ENCODE measurements at places on chromosomes 7 and 10.

- no peak for DNase-seq
Observed at GRCh38 chr10:77077316-77077945, 560.2 kb downstream of the KCNMA1 start.

GRCh38 chr10:91996266-91996665, 72.7 kb downstream of the BTAF1 start:
- DNase-seq, result no peak

DNA sequence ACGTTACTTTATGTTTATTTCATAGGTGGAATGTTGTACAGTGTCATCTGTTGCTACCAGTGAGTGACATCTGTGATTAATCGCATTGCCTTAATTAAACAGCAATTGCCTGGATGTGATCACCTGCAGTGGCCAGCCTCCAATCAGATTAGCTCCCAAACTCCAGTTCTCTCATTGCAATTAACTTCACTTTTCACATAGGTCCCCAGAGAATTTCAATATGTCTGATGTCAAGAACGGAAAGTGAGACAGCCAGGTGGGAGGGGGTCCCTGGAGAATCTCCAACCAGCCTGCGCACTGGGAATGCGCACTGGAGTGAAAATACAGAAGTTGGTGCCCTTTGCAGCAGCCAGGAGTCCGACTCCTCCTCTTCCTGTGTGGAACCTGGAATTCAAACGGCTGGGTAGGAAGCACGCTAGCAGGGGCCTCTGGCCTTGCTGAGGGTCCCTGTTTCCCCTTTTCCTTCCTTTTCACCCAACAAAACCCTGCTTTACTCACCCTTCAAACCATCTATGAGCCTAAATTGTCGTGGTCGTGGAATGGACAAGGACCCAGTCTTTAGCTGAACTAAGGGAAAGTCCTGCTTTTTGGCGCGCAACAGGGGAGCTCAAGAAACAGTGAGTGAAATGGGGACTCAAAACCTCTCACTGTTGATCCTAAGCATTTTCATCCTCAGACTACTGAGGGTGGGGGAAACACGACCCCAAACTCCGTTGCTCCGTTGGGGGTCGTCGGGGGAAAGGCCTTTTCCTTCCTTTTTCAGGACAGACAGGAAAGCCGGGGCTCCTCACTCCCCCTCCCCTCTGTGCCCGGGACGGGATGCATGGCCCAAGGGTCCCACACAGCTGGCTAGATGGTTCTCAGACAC, 1355.5 kb upstream of the LRRTM3 start:
- DNase-seq, result no peak

- no peak for DNase-seq
Observed at GRCh38 chr7:158166386-158167340, 421.0 kb downstream of the PTPRN2 start.

DNA sequence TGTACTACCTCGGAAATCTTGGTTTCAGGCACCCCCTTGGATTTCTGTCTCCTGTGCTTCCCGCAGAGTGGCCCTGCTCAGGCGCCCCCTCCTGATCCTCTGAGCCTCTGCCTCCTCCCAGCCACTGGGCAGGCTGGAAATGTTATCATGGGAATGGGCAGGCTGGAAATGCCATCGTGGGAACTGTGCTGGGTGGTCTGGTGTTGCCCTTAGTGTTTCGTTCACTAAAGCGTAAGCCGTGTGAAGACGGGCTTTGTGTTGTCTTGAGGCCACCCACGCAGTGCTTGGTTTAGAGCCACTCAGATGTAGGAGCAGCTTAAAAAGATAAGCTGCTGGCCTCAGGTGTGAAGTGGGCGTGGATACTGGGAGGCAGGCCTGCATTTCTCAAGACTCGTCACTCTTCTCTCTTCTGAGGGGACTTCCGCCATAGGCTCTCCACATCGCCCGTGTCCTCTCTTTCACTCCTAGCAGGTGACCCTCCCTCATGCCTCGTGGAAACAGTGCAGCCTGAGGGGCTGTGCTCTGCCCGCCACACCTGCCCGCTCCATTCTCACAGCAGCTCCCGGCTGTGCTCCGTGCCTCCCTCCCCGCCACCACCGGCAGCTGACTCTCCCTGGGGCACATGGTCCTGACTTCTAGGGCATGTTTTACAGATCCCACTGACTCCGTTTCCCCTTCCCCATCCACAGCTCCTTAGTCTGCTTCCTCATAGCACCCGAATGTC, 28.5 kb downstream of the PPP2R2D start:
- DNase-seq, result no peak

DNA sequence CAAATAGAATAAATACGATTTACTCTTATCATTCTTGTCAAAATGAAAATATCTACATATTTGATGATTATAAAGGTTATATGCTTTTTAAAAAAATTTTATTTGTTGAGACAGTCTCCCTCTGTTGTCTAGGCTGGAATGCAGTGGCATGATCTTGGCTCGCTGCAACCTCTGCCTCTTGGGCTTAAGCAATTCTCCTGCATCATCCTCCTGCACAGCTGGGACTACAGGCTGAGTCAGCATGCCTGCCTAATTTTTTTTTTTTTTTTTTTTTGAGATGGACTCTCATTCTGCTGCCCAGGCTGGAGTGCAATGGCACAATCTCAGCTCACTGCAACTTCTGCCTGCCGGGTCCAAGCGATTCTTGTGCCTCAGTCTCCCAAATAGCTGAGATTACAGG, 48.9 kb downstream of the PUS7 start:
- DNase-seq, result no peak

DNA sequence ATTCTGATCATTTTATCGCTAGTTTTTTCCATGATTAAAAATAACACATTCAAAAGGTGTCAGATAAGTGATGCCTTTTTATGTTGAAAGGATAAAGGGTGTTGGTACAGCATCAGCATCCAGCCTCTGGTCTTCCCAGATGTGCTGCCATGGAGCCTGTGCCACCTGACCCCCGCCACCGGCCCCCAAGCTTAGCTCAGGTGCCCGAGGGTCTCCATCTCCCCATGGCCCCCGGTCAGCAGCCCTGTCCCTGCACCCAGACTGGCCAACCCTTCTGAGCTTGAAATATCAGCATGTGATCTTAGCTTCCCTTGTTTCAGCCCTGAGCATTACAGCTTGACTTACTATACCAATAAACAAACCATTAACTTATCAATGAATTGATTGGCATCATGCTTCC, 24.6 kb downstream of the PFKP start:
- DNase-seq, result no peak

- no peak for DNase-seq
Observed at GRCh38 chr7:120877701-120878100, 19.8 kb upstream of the TSPAN12 start.

DNA sequence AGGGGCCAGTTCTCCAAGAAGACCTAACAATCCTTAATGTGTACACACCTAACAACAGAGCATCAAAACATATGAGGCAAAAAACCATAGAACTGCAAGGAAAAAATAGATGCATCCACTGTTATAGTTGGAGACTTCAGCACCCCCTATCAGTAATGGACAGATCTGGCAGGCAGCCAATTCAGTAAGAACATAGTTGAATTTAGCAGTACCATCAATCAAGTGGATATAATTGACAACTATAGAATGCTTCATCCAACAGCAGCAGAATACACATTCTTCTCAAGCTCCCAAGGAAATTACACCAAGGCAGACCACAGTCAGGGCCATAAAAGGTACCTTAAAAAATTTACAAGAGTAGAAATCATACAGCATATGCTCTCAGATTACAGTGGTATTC, 42.2 kb downstream of the POLL start:
- DNase-seq, result no peak

DNA sequence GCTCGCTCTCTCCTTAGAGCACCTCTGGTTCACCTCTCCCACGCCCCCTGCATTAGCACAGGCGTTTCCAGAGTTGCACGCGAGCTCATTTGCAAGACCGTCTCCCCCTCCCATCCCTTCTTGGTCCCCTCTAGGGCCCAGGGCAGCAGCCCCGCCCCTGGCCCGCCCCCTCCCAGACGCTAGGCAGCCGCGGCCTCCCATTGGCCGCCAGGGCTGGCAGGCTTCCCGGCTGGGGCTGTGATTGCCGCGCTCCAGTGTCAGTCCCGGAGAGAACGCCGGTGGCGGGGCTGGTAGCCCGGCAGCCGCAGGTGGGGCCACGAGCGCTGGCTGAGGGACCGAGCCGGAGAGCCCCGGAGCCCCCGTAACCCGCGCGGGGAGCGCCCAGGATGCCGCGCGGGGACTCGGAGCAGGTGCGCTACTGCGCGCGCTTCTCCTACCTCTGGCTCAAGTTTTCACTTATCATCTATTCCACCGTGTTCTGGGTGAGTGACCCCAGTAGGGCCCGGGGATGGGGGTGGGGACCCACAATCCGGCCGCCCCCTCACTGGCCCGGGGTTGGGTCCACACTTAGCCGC, at the start of gene TSPAN15:
Gene TSPAN15 (plus strand): TSS at position 257 of the 575 bp plus-strand sequence. CDS start 130 bp downstream, at position 387.
- DNase-seq, result peak; percentile 72

DNA sequence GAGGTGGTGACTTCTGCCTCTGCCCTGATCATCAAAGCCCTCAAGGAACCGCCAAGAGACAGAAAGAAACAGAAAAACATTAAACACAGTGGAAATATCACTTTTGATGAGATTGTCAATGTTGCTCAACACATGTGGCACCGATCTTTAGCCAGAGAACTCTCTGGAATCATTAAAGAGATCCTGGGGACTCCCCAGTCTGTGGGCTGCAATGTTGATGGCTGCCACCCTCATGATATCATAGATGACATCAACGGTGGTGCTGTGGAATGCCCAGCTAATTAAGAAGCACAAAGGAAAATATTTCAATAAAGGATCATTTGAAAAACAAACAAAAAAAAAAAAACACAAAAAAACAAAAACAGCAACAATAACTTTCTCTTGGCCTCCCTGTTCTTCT, 59.5 kb upstream of the TOMM7 start:
- DNase-seq, result no peak

- DNase-seq, result no peak
Observed at GRCh38 chr10:122286867-122287266, 15.8 kb downstream of the BTBD16 start.

- DNase-seq, result no peak
Observed at GRCh38 chr10:132681858-132682755, 103.8 kb downstream of the NKX6-2 start.

- no peak for DNase-seq
Observed at GRCh38 chr10:123042708-123043408, 34.1 kb downstream of the ACADSB start.

GRCh38 chr10:59073456-59074053, 102.9 kb upstream of the PHYHIPL start:
- no peak for DNase-seq

DNA sequence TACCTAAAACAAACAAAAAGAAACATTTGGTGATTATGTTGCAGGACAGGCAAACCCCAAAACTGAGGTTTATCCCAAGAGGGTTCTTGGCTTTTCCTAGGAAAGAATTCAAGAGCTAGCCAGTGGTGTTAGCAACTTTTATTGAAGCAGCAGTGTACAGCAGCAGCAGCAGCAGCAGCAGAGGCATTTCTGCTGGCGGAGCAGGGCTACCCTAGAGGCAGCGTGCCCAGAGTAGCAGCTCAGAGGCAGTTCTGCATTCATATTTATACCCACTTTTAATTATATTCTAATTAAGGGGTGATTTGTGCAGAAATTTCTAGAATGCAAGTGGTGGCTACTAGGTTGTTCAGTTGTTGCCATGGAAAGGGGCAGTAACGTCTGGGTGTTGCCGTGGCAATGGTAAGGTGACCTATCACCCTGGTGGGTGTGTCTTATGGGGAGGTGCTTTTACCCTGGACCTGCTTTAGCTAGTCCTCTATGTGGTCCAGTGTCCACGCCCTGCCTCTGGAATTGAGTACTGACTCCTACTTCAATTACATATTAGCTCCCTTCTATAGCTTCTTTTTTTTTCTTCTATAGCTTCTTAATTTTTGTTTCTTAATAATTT, 53.9 kb downstream of the VCL start:
- no peak for DNase-seq

DNA sequence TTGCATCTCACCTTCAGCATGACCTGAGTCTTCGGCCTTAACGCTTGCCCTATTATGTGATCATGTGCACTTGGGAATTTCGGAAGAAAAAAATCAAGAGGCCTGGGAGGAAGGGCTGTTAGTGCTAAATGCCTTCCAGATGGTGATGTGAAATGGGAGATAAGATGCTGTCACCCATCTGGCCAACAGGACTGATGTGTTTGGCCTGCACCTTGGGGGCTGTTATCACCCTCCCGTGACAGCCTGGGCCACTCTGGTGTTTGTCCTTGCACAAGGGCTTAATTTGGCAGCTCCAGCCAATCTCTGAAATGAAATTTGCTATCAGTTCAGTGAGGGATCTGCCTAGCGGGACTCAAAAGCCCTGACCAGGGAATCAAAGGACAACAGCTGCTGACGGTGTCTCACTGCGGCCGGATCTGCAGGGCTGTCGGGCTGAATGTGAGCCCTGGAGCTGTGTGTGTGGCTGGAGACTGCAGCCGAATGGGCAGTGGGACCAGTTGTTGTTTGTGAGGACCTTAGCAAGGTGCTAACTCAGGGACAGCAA, 131.4 kb upstream of the BTBD16 start:
- no peak for DNase-seq

- no peak for DNase-seq
Observed at GRCh38 chr10:92690915-92691590, 1.3 kb downstream of the HHEX start.

GRCh38 chr10:107104026-107104652, 60.4 kb downstream of the SORCS1 start:
- DNase-seq, result no peak

DNA sequence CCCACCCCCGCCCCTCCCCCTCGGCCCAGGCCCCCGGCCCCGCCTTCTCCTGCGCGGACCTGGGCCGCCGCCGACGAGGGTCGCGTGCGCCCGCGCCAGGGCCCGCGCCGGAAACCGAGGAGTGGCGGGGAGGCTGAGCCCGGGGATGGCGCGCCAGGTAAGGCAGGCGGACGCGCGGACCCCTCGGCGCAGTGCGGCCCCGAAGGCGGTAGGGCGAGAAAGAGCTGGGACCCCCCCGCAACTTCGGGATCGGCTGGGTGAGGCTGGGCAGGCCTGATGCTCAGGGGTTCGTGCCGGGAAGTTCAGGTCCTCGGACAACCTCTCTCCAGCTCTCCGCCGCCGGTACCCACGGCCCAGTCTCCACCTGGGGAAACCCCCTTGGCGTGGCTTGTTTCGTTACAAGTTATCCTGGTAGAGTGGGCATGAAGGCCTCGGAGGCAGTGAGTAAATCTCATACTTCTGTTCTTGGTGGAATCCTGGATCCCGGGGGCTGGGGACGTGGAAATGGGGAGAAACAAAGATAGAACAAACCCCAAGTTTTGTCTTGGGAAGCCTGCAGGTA, 58.4 kb downstream of the ZNF467 start:
- no peak for DNase-seq

DNA sequence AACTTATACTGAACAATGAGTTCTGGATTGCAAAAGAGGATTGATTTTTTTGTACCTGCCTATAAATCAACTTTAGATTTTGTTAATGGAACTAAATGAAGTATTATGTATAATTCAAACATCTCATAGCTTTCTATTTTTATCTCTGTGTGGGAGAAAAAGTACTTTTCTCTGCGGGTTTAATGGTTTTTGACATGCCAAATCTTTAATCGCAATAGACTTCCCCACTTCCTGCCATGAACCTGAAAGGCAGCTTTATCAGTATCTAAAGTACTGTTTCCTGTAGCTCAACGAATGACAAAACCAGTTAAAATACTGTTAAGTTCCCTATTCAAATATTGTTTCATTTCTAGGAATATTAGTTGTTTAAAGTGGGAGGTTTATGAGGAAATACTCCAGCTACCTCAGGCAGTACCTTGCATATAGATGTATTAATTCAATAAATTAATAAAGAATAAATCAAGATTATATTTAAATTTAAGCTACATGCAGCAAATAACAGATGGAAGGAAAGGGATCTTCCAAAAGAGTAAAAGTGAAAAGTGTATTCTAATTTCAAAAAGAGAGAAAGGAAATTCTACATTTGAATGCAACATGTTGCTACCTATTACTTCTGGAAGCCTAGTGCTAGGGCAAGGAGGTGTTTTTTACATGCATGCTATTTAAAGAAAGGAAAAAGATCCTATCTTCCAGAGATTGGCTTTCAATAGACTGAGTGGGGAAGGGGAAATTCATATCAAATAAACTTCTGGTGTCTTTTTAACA, 75.9 kb downstream of the SVOPL start:
- peak; percentile 25 for DNase-seq

All from T-helper 2 cell treated with Interferon-gamma antibody and Interleukin-4, amounts not matched to agents 5 μg/mL and 100 μg/mL, for 36 hours (primary cell).